CD4-positive, alpha-beta T cell treated with Interleukin-17A for 1 hour (primary cell): ENCODE measurements at places on chromosomes 16 and 17.

DNA sequence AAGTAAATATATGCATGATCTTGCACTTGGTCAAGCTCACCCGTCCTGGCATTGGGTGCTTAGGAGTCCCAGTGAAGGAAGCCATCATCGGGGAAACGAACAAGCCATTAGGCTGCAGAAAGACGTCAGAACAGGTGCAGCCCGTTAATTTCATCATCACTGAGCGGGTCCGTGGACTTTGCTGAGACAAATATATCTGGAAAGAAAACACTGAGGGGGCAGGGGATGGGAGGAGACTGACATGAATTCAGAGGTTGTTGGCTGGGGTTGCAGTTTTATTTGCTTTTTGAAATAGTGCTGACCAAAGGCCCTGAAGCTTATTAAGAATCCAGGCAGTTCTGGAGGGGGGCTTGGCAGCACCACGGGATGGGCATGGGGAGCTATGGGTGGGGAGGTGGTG, 207.2 kb downstream of the ENGASE start:
- no peak for DNase-seq

DNA sequence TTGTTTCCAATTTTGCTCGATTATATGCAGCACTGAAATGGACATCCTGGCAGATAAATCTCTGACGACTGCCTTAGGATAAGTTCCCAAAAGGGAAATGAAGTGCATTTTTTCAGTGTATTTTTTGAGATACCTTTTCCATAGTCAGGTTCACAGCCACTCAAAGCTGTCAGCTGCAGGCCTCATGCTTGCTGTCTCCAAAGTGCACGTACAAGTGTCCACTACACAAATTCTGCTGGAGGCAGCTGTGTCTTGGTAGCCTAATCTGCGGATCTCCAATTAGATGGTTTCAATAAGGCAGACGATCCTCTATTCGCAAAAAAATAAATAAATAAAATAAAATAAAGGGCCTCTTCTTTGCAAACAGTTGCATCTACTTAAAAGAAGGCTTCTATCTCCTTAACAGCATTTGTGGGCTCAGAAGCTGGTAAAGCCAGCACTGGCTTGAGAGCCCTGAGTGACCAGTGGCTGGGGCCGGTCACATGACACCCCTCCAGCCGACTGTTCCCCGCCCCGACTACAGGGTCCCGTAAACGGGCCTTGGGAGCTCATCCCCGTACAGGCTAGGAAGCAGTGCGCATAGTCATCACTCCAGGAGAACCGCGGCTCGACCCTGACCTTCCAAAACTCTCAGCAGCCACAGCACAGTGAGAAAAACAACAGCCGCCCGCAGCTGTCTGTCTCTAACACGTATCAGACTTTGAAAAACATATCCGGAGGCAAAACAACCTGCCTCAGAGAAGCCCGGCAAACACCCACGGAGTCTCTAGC, 18.8 kb downstream of the RPH3AL start:
- no peak for DNase-seq

GRCh38 chr16:73071131-73071940, 23.4 kb upstream of the ZFHX3 start:
- no peak for DNase-seq

DNA sequence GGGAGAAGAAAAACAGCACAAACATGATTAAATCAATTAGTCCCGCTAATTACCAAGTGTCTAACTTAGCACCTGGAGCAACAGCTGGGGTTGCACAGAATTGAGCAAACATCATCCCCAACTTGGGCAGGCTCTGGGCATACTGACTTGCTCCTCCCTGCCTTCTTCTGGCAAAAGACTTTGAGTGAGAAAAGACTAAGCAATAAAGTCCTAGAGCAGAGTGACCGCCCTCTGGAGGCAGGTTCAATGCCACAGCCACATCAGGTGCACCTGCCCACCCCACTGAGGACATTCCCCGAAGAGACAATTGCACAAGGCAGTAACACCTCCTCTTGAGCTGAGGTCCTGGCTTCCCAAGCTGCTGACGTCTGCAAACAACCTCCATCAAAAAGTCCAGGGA, 358.3 kb downstream of the SOX9 start:
- no peak for DNase-seq

- no peak for DNase-seq
Observed at GRCh38 chr17:67836205-67836987, 11.1 kb downstream of the BPTF start.

GRCh38 chr16:35364263-35364662, 1904.9 kb downstream of the TP53TG3F start:
- DNase-seq = no peak

GRCh38 chr17:63274146-63274545, 172.0 kb downstream of the CYB561 start:
- DNase-seq = no peak

DNA sequence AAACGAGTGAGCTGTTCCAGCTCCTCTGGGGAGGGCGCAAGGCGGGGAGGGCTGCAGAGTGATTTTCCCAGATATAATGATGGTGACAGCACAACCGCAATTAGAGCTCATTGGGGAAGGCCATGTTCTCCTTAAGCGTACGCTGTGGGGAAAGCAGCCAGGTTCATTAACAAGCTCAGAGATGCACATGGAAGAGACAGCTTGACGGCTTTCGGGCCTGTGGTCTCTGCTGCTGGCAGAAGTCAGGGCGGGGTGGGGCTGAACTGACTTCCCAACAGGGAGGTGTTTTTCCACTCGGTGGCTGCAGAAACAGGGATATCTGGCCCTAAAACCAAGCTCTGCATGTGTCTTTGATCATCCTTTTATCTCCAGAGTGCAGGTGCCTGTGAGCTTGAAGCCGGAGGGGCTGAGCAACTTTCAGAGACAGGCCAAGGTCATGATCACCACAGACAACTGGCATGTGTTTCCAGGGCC, 24.0 kb upstream of the CACNG1 start:
- no peak for DNase-seq

DNA sequence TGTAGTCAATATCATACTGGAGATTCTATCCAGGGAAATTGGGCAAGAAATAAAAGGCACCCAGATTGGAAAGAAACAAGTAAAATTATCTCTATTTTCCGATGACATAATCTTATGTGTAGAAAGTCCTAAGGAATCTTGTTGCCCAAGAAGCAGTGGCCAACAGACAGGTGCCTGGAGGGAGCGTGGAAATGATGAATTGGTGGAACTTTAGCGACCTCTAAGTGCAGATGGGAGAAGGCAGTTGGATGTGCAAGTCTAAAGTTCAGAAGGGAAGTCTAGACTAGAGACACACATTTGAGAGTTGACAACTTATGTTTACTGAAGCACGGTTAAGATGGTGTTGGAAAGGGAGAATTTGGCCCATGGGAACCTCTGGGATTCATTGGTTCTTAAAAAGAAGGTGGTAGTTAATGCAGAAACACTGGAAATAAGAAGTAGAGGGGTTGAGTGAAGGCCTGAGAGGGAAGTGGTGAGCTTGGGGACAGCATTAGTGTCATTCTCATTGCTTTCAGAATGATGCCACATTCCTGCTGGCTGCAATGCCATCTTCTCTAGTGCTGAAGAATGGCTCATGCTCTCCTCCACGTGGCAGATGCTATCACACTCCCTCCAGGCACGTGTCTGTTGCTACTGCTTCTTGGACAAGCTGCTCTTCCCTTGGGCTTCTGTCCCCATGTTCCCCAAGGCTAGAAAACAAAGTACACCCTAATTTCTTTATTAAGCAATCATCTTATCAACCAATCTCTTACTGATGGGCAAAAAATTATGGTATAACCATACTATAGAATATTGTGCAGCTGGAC, 24.0 kb downstream of the TAT start:
- no peak for DNase-seq

DNA sequence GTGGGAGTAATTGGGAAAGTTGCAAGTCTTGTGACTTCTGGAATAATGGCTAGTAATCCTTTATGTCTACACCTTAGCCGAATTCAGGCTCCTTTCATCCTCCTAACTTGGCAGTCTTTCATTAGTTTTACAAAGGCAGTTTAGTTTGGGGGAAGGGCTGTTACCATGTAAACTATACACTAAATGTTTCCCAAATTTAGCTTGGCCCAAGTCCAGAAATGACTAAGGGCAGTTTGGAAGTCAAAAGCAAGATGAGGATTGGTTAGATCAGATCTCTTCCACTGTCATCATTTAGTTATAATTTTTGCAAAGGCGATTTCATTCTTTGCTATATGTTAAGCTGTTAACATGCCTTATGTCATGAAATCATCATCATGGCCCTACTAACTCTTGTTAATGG, 115.4 kb upstream of the CACNG3 start:
- no peak for DNase-seq

- DNase-seq = no peak
Observed at GRCh38 chr16:1356061-1356900, 4.5 kb downstream of the GNPTG start.

GRCh38 chr16:27691721-27692120, 141.8 kb downstream of the KATNIP start:
- no peak for DNase-seq

DNA sequence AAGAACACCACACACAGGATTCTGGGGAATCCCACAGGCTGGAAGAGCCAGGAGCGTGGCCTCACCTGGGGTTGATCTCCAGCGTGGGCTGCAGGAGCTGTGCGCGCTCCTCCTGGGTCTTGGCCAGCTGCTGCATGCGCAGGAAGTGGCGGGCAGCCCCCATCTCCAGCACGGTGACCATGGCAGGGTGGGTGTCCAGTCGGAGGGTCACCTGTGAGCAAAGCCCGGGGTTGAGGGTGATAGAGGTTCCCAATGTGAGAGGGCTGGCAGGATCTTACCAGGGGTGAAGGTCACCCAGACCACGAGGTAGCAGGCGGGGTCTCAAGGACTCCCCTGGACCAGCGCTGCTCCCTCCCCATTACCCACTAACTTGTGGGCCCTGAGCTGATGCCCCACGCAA, 7.4 kb downstream of the DNASE1 start:
- no peak for DNase-seq

DNA sequence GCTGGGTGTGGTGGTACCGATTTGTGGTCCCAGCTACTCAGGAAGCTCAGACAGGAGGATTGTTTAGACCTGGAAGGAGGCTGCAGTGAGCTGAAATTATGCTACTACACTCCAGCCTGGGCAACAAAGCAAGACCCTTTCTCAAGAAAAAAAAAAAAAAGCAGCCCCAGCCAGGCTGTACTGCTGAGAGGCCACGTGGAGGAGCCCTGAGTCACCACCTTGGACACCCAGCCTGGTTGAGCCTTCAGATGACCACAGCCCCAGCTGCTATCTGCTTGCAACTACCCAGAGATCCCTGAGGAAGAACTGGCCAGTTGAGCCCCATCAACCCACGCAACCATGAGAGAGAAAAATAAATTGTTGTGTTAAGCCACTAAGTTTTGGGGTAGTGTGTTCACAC, 23.6 kb upstream of the GPRC5C start:
- DNase-seq = no peak

DNA sequence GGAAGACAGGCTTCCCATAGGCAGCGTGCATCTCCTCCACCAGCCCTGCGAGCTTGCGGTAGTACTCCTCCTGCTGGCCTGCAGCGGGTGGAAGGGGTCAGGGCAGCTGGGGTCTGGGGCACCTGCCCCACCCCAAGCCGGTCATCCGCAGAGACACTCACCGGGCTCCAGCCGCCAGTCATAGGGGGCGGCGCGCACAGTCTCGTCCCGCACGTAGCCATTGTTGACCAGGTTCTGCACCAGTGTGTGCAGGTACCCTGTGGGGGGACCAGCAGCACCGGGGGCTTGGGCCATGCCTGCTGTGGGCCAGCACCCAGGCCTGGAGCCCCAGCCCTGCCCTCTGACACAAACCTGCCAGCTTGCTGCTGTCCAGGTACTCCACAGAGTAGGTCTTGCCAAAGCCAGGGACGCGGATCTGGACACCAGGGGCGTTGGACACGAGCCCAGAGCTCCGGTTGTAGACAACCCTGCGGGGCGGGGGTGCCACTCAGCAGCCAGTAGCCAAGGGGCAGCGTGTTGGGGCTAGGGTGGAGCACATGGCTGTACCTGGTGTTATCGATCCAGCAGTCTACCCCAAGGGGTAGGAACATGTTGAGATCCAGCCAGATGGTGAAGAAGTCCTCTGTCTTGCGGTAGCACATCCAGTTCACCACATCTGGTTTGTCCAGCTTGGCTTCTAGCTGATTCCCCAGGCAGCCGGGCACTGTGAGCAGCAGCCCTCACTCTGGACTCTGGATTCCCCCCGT, 1.2 kb downstream of the LCAT start:
- DNase-seq = no peak

GRCh38 chr16:25051406-25052150, 36.4 kb upstream of the ARHGAP17 start:
- DNase-seq = no peak
